GM23338 (cell line): ENCODE measurements at places on chromosomes 2 and 18.

DNA sequence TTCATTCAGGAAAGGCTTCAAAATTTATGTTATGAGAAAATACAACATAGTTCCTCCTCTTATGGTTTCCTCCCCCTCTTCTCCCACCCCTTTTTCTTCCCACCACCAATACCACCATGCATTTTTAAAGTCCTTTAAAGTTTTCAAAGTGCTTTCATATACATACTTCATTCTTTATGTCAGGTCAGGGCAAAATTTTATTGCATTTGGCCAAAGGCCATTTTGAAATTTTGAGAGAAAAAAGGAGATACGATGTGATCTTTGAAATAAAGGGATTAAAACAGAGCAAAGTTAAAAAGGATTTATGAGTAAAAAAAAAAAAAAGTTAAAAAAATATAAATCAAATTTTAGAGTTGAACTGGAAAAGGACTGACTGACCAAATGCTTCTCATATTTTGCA, 792.5 kb upstream of the FANCL start:
- no peak for DNase-seq

DNA sequence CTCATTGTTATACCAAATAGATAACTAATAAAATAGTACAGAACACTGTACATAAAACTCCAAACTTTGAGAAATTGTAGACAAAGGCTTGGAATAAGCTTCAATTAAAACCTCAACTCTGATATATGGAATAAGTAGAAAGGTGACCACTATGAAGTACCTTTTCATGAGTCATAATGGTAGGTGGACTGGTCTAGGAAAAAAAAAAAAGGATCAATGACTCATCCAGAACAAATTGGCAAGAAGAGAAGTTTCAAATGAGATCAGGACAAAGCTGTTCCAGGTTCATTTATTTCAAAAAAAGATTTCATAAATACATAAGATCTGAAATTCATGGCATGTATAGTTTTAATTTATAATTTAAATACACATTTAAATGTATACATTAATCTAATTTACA, 769.7 kb downstream of the SUCLG1 start:
- no peak for DNase-seq

GRCh38 chr2:102025016-102025501, 33.3 kb downstream of the IL1R2 start:
- no peak for DNase-seq

GRCh38 chr18:58865033-58865590, 435 bp downstream of the ZNF532 start:
- no peak for DNase-seq

- DNase-seq: no peak
Measured at GRCh38 chr2:187875261-187876141, 321.3 kb upstream of the TFPI start.

GRCh38 chr2:205270689-205271088, 411.6 kb upstream of the NRP2 start:
- no peak for DNase-seq

- DNase-seq: peak; percentile 33
Measured at GRCh38 chr2:205642599-205643356, 39.5 kb upstream of the NRP2 start.

- peak; percentile 20 for DNase-seq
Measured at GRCh38 chr2:174442546-174443510, 44.0 kb downstream of the GPR155 start.

DNA sequence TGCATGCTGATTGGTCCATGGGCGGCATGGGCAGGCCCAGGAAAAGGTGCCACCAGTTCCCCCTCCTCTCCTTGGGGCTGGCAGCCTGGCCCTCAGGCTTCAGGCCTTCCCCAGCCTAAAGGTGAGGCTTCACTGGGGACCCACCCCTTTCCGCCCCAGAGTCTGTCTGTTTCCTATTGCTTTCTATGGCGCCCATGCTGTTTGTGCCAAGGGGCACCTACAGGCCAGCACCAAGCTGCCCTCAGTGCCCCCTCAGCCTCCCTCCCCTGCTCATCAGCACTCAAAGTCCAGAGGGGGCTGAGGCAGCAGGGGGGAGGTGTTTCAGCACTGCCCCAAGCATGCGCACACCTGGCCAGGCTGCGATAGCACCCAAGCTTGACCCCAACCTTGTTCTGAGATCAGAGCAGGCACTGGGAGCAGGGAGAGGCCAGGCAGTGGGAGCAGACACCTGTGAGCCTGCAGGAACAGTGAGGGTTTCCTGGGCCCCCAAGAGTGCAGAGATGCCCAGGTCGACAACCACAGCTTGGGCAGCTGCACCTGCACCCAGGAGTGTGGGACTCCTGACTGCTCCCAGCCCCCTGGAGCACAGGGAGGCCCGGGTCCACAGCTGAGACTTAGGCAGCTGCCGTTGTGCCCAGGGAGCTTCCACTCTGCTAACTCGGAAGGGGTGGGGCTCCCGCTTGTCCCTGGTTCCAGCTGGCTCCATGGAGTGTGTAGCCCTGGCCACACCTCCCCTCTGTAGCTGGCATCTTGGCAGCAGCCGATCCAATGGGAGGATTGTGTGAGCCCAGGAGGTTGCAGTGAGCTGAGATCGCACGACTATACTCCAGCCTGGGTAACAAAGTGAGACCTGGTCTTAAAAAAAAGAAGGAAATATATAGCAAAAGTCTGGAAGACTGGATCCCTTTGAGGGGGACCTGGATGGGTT, 69.1 kb downstream of the NCAPH start:
- DNase-seq: peak; percentile 33

GRCh38 chr2:141810148-141810547, 320.7 kb downstream of the LRP1B start:
- DNase-seq: no peak

- DNase-seq: no peak
Measured at GRCh38 chr2:43622931-43623451, 14.1 kb upstream of the PLEKHH2 start.

DNA sequence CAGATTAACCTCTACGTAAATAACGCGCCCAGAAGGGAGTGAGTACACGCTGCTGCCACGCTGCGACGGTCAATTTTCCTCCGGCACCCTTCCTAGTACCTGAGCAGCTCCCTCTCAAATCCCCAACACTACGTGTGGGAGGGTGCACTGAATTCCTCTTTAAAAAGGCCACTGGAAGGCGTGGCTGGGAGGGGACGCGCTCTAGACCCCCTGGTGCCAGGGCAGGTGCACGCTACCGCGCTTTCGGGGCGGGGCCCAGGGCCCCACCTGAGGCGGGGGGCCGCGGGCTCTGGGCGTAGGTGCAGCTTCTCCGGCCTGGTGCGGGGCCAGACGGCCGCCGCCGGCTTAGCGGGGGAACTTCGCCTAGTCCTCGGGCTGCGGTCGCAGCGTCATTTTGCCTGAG, 668 bp upstream of the ANKRD12 start:
- peak; percentile 93 for DNase-seq
